GM06990 (cell line): ENCODE measurements at places on chromosomes 4 and X.
A peak's percentile ranks its signal among the peaks of the same experiment; 100 is the strongest.

GRCh38 chr4:186724058-186724863 lies 605 bp upstream of the FAT1 start:
- DNase-seq: no peak

GRCh38 chrX:37644381-37645305 lies 40.9 kb upstream of the XK start:
- DNase-seq: no peak

DNA sequence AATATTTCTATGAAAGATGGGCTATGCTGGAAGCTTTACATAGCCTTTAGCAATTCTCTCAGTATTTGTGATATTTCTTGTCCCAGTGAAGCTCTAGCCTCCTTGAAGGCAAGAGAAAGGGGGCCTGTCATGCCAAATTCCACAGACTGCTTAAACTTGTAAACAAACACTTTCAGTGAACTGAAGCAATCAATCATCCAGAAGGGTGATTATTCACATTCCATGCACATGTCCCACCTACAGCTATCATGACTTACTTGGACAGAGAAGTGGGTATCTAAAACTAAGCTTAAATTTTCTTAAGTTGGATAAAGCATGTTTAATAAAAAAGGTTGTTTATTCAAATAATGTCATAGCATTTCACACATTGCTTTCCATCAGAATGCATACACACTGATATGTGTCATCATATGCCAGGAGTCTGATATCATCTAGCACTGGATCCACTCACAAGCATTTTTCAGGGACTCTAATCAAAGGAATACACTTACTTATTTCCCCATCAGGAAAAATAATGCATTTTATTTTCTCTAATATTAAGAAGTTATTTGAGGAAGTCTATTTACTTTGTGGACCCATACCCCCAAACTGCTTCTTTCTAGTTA lies 1.2 kb upstream of the FSTL5 start:
- DNase-seq: no peak

DNA sequence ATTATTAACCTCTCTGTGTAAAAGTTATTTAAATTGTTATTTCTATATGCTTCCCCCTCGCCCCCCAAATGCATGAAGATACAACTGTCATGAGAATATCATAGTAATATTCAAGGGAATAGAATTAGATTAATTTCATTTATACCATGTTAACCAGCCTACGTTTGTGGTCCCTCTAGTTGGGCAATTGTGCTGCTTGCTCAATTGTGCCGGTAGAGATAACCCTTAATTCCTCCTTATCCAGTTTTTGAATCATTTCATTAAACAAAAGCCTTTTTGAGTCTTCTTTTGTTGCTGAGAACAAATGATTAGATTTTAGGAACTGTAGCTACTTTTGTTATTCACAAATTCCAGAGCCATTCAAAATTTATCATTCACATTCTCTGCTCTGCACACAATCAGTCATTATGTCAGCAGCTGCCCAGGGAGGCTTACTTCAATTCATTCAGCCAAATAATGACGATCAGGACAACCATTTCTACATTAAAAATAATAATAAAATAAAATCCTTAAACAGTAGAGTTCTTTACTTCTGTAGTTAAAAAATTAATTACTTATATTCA lies 98.1 kb downstream of the ADGRL3 start:
- DNase-seq: no peak

DNA sequence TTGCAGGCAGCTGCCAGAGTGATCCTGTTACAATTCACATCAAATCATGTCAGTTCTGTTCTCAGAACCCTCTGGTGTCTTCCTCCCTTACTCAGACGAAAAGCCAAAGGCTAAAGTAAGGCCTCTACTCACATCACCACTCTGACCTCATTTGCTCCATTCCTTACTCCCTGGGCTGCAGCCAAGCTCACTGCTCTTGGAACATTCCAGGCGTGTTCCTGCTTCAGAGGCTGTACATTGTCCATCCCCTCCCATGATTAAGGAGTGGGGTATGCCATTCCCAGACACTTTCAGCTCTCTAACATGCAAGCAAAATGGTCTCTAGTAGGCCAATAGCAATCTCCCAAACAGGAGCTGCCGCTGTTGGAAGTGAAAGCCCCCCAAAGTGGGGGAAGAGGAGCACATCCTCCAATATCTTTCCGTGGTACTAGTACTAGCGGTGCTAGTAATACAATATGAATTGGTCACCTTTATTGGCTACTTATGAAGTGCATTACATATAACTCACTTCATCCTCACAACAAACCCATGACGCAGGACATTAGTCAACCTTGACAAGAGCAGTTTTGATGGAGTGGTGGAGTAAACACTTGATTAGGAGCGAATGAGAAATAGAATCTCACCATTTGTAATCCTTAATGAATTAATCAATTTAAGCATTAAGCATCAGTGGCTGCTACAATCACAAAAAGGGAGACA lies 15.0 kb downstream of the GAB3 start:
- no peak for DNase-seq

GRCh38 chrX:73851014-73852009 lies 288.3 kb downstream of the CHIC1 start:
- peak; percentile 83 for DNase-seq

GRCh38 chr4:157576671-157577217 lies 356.2 kb downstream of the GRIA2 start:
- DNase-seq: no peak

DNA sequence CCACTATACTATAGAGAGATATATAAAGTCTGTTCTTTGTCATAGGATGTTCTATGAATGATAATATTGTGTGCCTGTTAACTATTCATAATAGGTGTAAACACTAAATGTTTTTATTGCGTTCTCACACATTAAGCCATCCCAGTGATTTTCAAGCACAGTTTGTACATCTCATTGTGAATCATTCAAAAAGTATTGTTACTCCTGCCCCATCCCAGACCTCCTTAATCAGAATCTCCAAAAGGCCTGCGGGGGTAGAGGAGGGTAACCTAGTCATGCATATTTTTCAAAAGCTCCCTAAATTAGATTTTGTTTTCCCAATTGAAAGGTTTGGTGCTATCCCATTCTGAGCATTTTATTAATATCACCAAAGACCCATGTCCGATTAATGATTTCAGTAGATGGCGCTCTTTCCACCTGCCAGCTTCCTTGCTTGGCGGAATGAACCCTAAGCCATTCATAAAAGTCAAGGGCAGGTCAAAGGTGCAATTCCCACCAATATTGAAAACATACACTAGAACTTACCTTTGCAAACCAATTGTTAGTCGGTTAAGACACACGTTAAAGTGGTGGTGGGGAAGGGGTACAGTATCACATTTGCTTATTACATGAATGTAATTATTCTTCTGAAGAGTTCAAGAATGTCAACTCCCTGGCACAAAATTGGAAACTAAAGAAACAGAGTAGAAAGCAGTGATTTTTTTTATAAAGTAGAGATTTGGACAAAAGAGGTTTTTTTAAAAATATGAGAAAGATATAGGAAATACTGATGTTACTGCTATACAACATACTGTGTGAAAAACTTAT lies 5.8 kb upstream of the TET2 start:
- DNase-seq: no peak

DNA sequence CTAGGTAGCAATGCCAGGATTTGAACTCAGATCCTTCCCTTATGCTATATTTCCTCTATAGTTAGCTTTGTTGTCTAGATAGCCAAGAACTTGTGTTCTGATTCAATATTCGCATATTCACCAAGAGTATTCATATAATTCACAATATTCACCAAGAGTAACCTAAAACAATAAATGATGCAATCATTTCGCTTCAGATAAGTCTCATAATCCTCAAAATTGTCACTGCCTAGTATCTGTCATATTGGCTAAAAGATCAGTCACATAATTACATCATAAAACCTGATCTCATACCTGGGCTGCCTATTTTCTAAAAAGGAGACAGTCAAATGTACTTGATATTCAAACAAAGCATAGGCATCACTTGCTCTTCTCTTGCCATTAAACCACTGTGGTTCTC lies 199.7 kb upstream of the CPEB2 start:
- no peak for DNase-seq
